Stimulated activated CD8-positive, alpha-beta memory T cell treated with anti-CD3 and anti-CD28 coated beads, Interleukin-4, amount 100 ng/mL, for 48 hours (primary cell): ENCODE measurements at places on chromosomes 5 and 9.

DNA sequence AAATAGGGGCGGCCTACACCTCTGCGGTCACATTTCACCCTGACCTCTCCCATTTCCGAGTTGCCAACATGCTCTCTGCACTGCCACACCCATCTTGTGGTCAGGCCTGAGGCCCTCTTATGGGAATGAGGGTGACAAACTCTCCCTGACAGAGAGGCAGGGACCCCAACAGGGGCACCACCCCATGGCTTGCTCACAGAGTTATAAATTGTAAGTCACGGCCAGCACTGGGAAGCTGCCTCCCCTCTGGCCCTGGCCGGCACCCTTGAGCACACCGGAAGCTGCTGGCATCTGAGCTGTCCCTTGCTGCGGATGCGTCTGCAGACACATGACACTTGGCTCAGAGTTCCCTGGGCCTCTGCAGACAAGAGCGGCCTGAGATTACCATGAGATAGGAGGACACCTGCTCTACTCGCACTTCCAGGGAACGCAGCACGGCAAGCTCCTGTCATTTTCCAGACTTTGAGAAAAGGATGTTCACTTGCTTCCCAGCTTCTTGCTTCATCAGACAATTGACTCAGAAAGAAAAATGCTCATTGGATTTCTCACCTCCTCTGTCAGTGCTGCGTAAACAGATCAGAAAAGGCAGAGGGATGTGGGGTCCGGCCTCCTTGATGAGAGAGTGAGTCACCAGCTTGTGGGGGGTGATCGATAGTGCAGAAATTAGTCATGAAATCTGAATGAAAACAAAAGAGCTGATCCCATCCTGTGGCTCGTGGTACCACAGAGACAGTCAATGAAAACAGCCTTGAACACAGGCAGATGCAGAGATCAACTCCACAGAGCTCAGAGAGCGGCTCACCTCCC, 269.8 kb downstream of the SYK start:
- peak; percentile 80 for DNase-seq

DNA sequence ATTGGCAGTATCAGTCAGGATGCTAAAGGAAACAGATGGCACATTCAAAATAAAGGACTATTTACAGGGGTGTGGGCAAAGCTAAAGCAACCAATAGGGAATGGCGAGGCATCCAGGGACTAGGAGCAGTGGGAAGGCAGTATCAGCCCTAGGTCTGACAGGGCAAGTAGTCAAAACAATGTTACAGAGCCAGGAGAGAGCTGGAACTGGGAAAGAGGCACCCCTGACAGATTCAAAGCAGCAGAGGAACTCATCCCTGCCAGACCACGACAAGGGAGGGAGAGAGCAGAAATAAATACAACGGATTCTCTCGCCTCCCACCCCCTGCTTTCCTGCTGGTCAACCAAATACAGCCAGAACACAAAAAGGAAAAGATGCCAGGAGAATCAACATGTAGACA, 371.5 kb downstream of the NR2F1-AS1 start:
- no peak for DNase-seq

DNA sequence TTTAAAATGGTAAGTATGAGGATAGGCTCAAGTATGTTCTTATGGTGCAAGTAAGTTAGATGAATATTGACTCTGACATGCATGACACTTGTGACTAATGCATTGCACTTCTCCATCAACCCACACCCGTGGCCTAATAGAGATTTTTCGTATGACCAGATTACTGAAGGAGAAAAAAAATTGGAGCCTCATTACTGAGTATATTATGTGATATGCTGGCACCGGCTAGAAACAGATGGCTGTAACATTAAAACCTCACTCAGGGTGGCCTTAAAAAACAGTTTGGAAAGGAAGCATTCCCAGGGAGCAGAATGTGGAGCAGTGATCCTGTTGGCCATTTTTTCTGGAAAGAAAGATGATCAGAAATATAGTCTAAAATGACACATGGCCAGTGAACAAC, 766.4 kb downstream of the PRELID2 start:
- no peak for DNase-seq

- no peak for DNase-seq
These were observed 952.2 kb downstream of the CDH18 start for GRCh38 chr5:19035816-19036215.

DNA sequence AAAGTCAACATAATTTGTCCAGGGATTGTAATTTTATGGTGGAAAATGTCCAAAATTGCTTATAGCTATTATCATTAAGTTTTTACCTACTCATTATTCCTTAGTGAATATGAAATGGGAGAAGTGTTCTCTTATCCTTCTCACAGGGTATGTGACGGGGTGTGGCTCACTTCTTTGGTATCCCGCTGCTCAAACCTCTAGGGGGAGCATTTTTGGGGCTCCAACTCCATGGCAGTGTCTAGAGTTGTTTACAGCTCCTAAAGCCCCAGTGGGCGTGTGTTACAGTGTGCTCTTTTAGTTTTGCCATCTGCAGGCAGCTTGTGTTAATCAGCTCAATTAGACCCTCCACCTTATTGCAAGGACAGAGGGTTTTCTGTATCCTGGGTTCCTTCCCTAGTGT, 89.4 kb downstream of the CDKN2A start:
- DNase-seq = no peak

DNA sequence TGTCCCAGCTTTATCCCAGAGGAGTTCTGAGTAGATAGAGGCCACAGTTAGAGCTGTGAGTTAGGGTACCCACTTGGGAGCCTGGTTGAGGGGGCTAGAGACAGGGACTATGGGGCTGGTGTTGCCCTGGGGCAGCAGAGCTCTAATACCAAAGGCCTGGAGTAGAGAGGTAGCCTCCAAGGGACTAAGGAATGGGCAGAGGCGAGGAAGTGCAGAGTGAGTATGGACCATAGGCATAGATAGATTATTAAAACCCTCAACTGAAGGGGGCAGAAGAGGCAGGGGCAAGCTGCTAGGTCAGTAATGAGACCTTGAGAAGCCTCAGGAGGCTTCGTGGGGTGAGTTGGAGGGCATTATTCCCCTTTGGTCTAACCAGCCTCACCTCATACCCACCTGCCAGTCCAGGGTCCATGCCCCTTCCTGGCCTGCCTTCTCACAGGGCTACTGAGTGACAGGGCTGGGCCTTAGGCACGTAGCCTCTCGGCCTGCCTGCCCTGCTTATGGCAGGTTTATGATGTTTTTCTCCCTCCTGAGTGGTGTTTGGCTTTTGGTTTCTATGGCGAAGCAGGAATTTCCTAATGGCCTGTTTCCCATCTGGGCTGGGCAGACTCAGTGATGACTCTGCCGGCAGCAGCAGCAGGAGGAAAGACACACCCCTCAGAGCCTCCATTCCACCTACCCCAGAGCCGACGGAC, 8.0 kb downstream of the PDLIM4 start:
- no peak for DNase-seq

DNA sequence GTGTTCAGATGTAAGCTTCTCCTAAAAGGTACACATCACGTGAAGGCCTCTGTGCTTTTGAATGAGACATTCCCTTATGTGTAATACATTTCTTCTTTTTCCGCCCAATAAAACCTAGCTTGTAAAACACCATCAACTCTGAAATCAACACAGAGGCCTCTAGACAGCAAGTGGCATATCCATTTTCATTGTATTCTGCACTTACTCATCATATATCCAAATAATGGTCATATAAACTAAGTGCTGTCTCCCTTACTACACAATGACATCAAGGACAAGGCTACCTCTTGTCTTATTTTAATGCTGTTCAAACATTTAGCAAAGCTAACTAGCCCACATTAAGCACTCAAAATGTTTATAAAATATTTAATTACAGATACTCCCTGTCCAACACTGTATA, 108.5 kb downstream of the ELAVL2 start:
- DNase-seq = no peak

GRCh38 chr9:82031538-82032280, 43.1 kb downstream of the SPATA31D1 start:
- no peak for DNase-seq

- DNase-seq = no peak
These were observed 9.8 kb downstream of the PDLIM4 start for GRCh38 chr5:132267166-132267739.

- peak; percentile 38 for DNase-seq
These were observed 6.3 kb upstream of the IFNA8 start for GRCh38 chr9:21402386-21403251.

DNA sequence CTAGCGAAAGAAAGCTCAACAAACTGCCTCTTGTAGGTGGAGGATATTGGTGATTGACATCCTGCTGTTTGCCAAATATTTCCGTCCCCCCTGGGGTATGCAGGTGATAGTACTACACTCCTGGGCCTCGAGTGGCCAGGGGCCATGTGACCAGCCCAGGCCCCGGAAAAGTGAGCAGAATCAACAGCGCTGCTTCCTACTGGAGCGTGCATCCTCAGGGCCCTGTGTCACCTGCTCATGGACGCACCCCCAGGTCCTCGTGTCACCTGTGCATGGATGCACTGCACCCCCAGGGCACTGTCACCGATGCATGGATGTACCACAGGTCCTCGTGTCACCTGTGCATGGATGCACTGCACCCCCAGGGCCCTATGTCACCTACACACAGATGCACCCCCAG, 43.8 kb downstream of the ADAMTS16 start:
- no peak for DNase-seq
